ENCODE measurements at places on chromosomes 6 and 20.

- DNase-seq, result no peak
Measured at GRCh38 chr6:138563650-138564049, 64.4 kb upstream of the NHSL1 start.

GRCh38 chr20:63246490-63247288, 7.6 kb downstream of the NKAIN4 start:
- no peak for DNase-seq

DNA sequence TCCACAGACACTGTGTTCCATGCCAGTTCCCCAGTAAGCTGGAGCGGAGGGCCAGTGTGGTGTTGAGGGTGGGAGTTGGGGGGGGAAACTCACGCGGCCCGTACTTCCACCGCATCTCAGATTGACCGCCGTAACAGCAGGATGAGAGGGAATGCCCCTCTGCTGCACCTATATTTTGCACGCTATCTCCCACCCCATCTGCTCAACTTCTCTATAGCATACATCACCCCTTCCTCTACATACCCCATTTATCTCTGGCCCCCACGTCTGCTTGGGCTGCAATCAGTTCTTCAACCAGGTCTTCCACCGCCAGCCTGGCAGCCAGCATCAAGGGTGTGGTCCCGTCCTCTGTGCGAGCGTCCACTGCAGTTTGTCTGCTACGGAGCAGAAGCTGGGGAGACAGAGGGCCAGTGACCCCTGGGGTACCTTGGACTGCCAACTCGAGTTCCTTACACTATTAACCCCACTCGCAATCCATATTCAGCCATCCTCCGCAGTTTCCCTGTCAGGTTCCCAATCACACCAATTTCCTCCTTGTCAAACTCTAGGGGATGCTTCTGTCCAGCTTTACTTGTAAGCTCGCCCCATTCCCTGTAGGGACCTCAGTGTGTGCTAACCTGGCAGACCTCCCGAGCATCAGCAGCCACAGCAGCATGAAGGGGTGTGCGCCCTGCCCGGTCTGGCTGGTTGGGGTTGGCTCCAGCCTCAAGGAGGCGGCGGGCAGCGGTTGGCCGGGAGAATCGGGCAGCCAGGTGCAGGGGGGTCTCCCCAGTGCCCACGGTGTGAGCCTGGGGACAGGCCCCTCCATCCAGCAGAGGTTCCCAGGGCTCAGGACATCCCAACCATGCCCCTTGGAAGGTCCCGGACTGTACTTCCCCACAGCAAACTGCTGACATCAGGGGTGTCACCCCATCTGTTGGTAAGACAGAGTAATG, 4.5 kb upstream of the GPSM3 start:
- no peak for DNase-seq

DNA sequence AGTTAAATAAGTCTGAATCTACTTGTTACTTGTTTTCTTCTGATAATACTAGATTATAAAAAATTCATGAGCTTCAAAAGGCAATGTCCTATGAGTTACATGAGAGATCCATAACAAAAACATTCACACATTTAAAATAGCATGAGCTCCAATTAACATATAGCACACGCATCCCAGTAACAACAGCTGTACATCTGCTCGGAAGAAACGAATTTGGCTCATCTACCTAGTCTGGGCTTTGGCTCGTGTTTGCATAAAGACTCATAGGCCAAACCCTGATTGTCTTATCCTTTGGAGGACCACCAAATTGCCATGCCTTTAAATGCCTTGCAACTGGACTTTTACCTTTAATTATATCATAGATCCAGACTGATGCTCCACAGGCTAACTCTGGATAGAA, 259.7 kb upstream of the CHD6 start:
- no peak for DNase-seq

- no peak for DNase-seq
Measured at GRCh38 chr6:12012038-12012557, at the start of gene HIVEP1. Gene HIVEP1 (plus strand): TSS chr6:12012312. CDS start chr6:12015629, 3,317 bp downstream.

- DNase-seq, result no peak
Measured at GRCh38 chr6:127550403-127550802, 26.6 kb upstream of the C6orf58 start.

DNA sequence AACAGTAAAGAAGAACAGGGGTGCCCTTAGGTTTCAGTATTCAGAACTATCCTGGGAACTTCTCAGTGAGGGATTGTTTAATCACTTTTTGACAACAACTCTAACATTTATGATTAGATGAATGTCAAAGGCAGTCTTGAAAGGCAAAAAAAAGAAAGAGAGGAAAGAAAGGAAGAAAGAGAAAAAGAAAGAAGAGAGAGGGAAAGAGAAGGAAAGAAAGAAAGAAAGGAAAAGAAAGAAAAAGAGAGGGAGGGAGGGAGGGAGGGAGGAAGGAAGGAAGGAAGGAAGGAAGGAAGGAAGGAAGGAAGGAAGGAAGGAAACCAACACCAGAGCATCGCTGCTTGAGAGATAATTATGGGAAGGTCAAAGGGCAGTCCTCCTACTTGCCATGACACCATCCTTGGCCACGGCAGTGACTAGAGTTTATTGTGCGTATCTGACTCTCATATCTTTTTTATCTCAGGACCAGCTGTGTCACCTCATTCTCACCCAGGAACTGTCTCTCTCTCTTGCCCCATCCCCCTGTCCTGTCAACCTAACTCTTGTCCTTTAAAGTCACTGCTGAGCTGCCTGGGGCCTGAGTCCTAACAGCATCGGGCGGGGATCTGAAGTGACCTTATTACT, 96.8 kb upstream of the ATXN1 start:
- no peak for DNase-seq

- DNase-seq, result no peak
Measured at GRCh38 chr6:28709478-28710349, 184.0 kb downstream of the GPX5 start.

DNA sequence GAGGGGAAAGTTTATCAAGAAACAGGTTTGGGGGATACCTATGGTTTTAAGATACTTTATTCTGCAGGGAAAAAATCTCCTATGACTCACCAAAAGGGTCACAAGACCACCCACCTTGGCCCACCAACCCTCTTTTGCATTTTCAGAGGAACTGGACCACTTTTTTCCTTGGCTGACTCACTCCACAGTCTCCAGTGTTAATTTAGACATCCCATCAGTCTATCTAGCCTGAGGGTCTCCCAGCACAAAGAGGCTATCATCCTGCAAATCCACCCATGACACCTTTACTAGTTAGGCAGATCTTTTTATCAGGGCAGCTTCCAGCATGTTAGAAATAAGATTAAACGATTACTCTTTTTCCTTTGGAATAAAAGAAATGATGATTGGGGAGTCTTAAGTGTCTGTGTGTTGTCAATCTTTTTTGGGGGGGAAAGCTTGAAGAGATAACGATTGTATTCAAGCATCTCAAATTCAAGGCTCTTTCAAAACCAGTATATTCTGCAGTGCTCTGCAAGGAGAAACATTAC, 138.1 kb upstream of the RIN2 start:
- DNase-seq, result no peak

DNA sequence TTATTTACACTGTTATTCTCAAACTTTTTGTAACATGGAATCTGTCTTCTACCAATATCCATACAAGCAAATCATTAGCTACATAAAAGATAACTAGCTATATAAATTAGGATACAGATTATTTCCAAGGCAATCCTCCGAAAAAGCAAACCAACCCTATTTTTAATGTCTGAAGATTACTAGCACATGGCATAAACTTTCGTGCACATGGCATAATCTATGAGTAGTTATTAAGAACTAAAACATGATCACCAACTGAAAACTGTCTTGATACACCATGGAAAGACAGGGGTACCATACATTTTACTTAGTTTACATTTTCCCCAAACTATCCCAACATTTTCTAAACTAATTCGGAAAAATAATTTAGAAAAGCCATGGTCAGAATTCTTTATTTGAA, 54.4 kb downstream of the CYP39A1 start:
- no peak for DNase-seq

GRCh38 chr6:127641905-127642304, 64.9 kb downstream of the C6orf58 start:
- DNase-seq, result no peak

GRCh38 chr6:21824431-21825177, 231.1 kb downstream of the SOX4 start:
- DNase-seq, result no peak

DNA sequence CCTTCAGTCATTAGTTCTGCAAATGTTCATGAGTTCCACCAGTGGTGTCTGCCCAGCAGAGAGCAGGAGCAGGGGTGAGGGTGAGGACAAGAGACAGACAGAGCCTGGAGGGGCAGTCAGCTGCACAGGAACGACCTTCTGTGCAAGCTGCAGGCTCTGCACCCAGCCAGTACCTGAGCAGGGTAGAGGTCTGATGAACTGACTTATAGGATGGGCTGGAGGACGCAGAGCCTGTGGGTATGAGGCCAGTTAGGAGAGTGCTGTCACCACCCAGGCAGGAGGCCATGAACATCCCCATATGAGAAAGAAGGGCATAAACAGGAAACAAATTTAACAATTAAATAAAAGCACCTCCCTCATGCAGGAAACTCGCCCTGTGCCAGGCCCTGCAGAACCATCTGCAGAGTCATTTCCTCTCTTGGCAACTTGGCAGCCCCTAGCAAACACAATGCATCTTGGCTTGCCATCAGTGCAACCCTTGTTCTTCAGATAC, 17.9 kb downstream of the C6orf15 start:
- no peak for DNase-seq

- no peak for DNase-seq
Measured at GRCh38 chr6:149443411-149444181, 41.2 kb downstream of the ZC3H12D start.

DNA sequence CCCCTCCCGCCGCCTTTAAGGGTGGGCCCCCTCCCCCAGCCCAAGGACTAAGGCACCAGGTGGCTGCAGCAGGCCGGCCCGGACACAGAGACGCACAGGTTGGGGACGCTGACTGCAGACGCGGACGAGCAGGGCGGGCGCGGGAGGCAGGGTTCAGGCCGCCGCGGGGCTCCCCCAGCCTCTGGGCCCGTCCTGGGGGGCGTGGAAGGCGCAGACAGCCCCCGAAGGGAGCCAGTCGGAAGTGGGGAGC, 9.3 kb downstream of the DUSP15 start:
- DNase-seq, result no peak

GRCh38 chr6:14273191-14273590, 155.6 kb downstream of the CD83 start:
- DNase-seq, result no peak

DNA sequence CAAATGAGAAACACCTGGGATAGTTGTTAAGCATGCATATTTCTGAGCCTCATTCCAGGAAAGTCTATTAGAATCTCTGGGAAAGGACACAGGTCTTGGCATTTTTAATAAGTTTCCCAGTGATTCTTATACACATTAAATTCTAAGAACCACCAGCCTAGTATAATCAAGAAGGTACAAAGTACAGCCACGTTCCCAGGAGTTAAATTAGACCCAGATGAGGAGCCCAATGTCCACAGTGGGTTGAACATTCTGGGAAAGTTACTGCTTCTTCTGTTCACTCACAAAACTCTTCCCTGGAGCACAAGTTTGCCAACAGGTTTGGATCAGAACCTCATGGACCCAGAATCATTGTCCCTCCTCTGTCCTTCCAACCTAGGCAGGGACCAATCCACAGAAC, 90.4 kb downstream of the RCAN2 start:
- DNase-seq, result no peak

DNA sequence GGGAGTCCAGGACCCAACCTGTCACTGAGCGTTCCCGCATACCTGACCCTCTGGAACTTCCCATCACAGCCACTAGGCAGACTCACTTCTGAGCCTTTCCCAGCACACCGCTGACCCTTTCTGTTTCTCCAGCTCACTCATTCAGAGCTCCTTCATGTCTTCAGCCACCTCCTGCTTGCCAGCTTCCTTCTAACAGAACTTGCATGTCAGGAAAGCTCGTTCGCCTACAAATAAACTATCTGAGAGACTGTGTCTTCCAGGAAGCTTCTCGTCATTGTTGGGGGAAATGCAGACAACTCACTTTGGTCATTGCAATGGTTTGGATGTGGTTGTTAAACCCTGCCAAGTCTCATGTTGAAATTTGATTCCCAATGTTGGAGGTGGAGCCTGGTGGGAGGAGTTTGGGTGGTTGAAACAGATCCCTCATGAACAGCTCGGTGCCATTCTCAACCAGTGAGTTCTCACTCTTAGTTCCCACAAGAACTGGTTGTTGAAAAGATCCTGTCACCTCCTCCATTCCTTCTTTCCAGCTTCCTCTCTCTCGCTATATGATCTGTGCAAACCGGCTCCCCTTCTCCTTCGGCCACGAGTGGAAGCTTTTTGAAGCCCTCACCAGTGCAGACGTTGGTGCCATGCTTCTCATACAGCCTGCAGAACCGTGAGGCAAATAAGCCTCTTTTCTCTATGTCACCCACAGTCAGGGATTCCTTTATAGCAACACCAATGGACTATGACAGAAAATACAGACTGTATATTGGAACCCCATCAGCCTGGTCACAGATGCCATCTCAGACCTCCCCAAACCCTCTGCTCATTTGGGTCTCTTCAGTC, 1.4 kb upstream of the MUC21 start:
- no peak for DNase-seq

GRCh38 chr6:170404036-170404435, 97.5 kb downstream of the FAM120B start:
- DNase-seq, result no peak

DNA sequence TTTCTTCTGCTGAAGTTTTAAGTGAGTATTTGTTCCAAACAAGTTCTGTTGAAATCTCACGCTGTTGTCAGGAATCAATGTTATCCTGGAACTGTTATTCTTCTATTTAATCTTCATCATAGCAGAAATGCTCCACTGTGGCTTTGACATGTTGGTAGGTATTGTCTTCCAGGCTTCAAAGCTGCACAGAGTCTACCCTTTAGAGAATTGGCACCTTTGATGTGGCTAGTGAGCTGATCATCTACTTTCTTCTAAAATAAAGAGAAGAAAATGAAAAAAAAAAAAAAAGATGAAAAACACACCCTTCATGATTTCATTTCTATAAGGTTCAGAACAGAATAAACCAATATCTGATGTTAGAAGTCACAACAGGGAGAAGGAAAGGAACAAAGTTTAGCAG, 5.8 kb upstream of the ZSCAN23 start:
- no peak for DNase-seq

DNA sequence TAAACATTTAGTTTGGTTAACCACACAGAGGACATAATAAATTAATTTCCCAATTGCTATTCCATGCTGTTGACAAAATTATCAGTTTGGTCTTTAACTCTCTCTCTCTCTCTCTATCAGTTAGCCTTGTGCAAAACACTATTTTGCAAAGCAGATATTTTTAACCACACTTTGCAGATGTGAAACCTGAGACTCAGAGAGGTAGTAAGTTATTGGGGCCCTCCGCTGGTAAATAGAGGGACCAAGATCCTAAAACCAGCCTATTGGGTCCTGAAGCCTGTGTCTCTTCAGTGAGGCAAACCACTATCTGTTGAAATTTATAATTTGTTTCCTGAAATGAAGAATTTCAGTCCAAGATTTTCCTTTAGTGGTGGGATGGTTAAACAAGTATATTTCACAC, 231.0 kb downstream of the SOD2 start:
- DNase-seq, result no peak

DNA sequence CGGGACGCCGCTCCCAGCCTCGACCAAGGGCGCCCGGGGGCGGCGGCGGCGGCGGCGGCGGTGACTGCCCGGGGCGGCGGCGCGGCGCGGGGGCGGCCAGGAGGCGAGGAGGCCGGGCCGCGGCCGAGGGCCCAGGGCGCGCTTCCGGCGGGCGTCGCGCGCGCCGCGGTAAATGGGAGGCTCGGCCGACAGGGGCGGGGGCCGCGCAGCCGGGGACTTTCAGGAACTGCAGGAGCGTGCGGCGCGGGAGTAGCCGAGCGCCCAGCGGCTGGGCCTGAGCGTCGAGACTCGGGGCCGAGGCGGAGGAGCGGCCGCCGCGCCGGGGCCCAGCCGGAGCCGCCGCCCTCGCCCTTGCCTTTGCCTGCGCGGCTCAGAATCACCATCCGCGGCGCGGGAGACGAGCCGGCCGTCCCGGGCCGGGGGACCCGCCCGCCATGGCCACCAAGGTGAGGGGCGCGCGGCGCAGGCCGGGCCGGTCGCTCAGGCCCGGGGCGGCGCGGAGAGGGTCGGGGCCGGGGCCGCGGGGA, at the start of gene SNX9:
Gene SNX9 (plus strand): TSS at position 246 of the 527 bp plus-strand sequence. CDS start 189 bp downstream, at position 435.
- no peak for DNase-seq
